SK-N-DZ (cell line): ENCODE measurements at places on chromosomes 2 and 18.

GRCh38 chr18:27869735-27870134 is 307.2 kb downstream of the CDH2 start:
- no peak for DNase-seq

GRCh38 chr2:66559672-66560071 is 124.7 kb downstream of the MEIS1 start:
- no peak for DNase-seq

- DNase-seq, result no peak
These were observed 403.1 kb upstream of the TRIB2 start for GRCh38 chr2:12313445-12314126.

DNA sequence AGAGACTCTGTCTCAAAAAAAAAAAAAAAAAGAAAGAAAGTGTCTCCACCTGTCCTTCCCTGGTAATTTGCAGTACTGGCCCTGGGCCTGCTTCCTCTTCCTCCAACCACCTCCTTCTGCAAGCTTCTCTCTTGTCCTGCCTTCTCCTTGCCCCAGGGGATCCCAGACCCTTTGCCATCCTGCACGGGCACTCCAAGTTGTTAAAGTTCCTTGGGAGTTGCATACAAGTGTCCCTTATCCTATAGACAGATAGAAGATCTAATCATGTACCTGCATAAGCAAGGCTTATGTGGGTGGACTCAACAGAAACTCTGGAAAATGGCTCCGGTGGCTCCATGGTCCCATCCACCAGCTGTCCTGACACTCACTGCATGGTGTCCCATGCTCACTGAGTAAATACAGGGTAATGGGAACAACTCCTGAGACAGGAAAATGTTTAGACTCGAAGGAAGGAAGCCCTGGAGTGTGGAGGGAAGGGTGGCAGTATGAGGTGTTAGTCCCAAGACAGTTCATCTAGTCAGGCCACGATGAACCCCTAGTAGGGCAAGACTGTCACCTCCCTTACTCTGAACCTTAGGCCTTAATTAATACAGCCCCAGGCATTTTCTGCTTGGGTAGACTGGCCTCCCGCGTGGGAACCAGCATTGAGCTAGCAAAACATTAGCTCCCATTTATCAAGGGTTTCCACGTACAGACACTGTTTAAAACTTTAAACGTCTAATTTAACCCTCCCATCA is 17.1 kb downstream of the ODC1 start:
- DNase-seq, result no peak

DNA sequence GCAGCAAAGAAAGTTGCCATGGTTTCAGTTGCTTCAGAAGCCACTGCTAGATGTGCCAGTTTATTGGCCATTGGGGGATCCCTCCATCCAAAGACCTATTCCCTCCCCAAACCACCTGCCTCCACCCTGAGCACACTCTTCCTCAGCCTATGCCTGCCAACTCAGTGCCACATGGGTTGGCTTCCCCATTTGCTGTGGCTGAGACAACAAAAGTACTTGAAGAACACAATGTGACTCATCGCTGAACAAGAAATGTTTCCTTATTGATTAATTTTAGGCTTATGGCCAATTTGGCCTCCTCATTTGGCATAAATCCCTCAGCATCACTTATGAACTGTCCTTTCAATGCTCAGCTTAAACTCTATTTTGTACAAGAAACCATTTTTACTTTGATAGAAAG is 215.9 kb downstream of the TMEM247 start:
- DNase-seq, result no peak

DNA sequence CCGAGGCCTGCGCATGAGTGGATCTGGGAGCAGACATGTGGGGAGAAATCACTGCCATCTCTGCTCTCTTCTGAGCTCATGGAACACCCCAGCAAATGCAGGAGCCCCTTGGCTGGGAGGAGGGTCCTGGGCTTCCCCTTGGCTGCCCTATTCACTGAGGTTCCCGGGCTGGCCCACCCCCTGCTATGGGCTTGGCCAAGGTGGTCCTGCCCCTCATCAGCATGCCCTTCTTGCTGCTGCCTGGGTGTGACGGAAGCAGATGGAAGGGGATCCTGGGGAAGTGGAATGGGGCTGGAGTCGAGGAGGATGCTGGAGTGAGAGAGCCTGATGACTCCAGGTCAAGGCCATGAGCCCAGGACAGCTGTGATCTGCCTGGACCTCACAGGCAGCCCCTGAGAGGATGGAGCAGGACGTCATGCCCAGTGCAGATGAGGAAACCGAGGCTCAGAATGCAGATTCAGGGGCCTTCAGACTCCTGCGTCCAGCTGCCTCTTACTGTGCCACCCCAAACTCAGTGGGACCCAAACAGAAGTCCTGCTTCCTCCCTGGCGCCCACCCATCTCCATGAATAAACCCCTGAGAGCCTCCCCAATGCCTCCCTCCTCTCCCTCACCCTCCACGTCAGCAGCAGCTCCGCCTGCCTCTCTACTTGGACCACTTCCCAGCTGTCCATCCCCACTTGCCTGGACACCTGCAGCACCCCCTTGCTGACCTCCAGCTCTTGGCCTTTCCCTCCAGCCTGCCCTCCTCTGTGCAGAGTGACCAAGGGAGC is 4.0 kb downstream of the SNED1 start:
- no peak for DNase-seq
